NK-92 treated with Interleukin-12 subunit alpha and Interleukin-12 subunit beta, amount 100 ng/mL, for 24 hours (cell line): ENCODE measurements at places on chromosomes 1 and 21.

DNA sequence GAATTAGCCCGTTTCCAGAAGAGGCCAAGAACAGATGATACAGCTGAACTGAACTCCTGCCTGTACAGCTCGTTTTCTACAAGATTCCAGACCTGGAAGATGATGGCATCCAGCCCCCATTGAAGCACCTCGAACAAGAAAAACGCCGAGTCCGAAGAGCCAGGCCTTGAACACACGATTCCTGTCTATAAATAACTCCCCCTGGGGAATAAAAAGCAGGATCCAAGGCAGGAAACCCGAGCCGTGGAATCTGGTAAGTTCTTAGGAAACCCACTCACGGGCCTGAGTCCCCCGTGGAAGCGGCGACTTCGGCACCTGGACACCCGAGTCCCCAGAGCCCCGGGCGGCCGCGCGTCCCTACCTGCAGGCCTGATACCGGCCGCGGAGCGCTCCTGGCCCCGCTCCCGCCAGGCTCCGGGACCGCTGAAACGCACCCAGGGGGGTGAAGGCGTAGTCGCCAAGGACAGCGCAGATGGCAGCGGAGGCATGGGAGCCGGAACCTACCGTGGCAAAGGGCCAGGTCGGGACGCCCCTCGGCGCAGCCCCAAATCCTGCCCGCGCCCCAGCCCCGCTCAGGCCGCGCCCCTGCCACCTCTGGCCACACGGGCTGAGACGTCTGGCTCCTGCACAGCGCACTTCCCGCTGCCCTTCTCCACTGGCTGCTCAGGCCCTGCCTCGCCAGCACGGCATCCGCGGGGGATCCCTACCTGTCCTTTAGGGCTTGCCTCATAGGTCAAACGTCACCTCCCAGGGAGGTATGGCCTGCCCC, 14.0 kb upstream of the HLCS start:
- DNase-seq = no peak

DNA sequence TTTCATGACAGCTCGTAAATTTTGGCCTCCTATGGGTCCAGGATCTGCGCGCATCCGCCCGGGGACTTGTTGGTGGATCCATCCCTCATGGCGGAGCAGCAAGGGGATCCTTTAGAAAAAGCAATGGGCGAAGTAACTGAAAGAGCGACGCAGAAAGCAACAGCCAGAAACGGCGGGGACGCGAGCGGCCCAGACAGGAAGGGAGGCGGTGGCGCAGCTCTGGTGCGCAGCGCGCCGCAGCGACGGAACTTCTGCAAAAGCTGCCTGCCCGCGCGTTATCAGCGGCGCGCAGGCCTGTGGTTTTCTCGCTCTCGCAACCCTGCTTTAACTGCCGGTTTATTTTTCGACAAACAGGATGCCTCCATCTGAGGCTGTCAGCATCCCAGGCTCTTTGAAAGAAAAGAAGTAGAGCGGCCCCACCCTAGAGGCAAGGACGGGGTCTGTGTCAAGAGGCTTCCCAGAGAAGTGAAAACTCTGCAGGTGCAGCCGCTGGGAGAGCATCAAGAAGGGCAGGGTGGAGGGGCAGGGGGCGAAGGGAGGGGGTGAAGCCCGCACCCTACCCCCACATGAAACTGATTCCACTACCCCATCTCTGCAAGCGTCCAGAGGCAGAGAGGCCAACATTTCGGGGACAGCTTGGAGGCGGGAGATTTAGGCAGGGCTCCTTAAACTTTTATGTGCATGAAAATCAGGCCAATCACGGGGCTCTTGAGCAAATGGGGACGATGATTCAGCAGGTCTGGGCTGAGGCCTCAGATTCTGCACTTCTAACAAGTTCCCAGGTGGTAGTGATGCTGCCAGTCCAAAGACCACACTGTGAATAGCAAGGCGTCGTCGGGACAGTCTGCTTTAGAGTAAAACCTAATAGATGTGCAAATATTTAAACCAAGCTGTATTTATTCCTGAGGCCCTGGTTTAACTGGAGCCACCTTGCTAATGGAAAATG, 22.2 kb downstream of the RUNX1 start:
- DNase-seq = peak; percentile 85

- DNase-seq = no peak
Observed at GRCh38 chr1:207004931-207005830, 27.4 kb downstream of the C1orf116 start.

DNA sequence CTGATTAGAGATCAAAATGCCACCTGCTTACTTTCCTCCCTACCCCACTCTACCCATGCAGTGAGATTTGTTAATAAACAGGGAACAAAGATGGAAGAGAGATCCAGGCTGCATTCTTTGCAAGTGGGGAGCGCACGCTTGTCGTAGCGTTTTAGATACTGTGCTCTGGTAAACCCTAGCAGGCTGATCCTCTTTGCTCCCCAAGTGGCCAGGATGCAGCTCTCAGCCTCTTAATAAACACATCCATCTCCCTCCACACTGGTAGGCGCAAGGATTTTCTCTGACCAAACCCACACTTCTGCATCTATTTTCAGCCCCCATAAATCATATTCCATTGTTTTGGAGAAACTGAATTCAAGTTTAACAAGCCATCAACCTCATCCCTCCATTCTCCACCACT, 2.9 kb downstream of the PGBD5 start:
- no peak for DNase-seq

GRCh38 chr1:13483946-13484345, 29.9 kb downstream of the LRRC38 start:
- no peak for DNase-seq
